ENCODE measurements at places on chromosomes 1 and 21. TPM values are rescaled to one million over a fixed set of nuclear protein-coding genes. Genes with fewer than 3 reads are reported as not detected.

GRCh38 chr1:156751451-156751756 lies at the start of gene HDGF:
HDGF (minus strand) TSS chr1:156751675; CDS start chr1:156751429, 246 bp downstream.
- DNase-seq, result no peak

DNA sequence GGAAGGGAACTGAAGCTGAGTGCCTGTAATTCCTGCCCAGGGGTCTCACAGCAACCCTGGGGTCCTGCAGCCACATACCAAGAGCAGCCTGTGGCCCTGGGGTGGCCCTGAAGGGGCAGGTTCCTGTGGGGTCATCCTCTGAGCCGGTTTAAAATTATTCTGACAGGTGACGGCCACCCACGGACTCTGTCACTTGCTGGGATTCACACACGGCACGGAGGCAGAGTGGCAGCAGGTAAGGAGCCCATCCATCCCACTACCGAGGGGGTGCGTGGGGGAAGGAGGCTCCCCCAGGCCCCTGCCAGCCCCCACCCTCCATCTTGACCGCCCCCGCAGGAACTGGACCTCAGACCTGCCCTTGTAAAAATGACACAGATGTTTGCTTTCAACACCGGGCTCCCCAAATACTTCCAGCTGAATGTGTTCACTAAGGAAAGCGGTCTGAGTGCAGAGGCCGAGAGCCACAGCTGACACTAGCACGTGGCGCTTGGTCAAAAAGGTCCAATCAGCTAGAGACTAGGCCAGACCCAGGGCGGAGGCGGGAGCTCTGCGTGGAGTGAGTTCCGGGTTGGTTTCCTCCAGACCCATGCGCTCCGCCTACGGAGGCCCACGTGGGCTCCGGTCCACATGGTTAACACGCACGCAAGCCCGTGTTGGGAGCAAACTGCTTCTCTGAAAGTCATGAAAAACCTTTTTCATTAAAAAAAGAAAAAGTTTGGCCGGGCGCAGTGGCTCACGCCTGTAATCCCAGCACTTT lies 10.0 kb downstream of the YBEY start:
- DNase-seq, result no peak

DNA sequence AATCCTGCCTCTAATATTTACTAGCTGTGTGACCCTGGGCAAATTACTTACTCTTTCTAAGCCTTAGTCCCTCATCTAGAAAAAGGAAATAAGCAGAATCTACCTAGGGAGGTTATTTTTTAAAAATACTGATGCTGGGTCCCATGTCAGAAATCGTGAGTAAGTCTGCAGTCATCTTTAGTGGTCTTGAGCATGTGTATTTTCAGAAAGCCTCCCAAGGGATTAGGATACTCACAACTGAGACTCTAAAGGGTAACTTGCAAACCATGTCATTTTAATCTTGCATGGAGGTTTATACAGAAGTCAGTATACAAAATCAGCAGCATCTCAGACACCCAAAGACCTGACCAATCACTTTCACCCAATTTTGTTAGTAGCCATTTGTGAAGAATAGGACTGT lies 43.2 kb downstream of the DSTYK start:
- no peak for DNase-seq

DNA sequence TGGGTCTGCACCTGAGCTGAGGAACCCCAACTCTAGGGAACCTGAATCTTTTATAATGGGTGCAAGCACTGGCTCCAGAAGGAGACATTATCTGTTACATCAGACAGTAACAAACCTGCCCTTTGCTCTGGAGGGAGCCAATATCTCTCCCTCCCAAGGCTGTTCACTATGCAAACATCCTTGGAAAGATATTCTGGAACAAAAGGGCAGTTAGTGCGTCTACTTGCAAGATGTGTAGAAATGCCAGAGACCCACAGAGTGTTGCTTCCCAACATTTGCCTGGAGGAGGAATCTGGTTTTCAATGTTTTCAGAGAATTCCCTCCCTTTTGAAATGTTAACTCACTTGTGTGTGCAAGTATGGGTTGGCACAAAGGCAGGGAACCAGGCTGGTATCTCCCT lies 31.9 kb downstream of the UMODL1 start:
- no peak for DNase-seq

The TCP10L gene
- not detected for total RNA-seq

The GBP6 gene
- total RNA-seq, result not detected

The SPOCD1 gene
- 0.10 TPM for total RNA-seq

All from HT-29 (cell line).